ENCODE measurements at places on chromosomes 4 and X.
A peak's percentile ranks its signal among the peaks of the same experiment; 100 is the strongest.

- no peak for DNase-seq
Measured at GRCh38 chr4:111689214-111689613, 456.0 kb upstream of the FAM241A start.

- DNase-seq, result no peak
Measured at GRCh38 chr4:95193391-95194224, 355.2 kb downstream of the UNC5C start.

GRCh38 chrX:16756724-16757123, 29.5 kb upstream of the TXLNG start:
- DNase-seq, result no peak

DNA sequence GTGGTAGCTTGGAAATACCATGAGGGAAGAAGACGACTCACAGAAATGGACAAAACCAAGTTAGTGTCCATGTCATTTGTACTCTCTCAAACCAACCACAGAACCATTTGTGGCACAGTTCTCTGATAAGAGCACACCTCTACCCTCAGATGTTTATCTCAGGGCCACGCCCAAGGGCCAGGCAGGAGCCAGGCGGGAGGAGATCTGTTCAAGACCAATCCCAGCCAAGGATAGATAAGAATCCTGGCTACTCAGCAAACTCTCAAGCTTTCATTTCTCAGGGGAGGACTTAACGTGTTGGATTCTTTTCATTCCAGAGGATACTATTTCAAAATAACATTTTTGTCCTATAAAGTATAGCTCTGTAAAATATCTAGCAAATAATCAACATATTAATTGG, 95.0 kb downstream of the NYX start:
- no peak for DNase-seq

- no peak for DNase-seq
Measured at GRCh38 chr4:7398104-7398423, 36.7 kb downstream of the PSAPL1 start.

GRCh38 chr4:186722796-186723291, 812 bp downstream of the FAT1 start:
- DNase-seq, result no peak

DNA sequence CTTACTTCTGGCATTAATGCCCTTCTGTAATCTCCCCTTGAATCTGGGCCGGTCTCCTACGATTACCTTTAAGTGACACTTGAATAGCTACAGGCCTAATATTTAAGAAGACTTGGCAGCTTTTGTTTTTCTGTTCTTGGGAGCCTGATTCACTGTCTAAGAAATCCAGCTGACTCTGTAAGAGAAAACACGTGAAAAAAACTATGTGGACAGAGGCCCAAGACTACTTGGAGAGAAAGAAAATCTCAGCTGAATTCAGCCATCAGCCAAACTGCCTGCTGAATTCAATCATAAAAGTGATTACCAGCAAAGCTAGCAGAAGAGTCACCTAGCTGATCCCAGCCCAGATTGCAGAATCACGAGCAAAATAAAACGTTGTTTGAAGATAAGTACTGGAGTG, 521.2 kb downstream of the MID1IP1 start:
- DNase-seq, result no peak

GRCh38 chr4:68683034-68683433, 12.6 kb upstream of the UGT2B15 start:
- DNase-seq, result no peak

DNA sequence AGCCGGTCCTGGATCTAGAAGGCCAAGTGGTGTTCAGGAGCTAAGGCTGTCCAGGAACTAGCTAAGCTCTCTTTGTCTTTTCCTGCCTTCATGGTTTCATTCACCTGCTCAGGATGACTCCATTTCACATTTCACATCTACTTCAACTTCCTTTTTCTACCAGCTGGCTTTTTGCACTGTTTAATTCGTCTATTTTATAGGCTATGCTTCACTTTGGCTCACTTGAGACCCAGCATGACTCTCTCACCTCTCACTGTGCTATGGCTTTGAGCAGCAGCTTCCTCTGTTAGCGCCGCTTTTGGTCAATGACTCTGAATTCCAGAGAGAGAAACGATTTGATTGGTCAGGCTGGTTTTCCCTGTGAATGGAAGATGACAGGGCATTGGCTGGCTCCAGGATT, 213.5 kb upstream of the CLNK start:
- no peak for DNase-seq

GRCh38 chr4:174764105-174764729, 64.8 kb downstream of the GLRA3 start:
- DNase-seq, result no peak

DNA sequence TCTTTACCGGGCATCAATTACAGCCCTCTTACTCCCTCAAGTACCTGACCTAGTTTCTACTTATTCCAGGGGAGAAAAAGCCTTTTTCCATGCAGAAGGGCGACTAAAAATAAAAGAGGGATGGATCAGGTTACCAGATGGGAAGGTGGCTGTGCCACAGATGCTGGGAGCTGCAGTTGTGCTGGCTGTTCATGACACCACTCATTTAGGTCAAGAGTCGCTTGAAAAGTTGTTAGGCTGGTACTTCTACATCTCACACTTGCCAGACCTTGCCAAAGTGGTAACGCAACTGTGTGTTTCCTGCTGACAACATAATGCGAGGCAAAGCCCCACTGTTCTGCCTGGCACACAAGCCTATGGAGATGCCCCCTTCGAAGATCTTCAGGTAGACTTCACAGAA, 148.4 kb upstream of the FGF16 start:
- no peak for DNase-seq

GRCh38 chrX:135087867-135088266, 32.5 kb downstream of the ETDB start:
- no peak for DNase-seq

DNA sequence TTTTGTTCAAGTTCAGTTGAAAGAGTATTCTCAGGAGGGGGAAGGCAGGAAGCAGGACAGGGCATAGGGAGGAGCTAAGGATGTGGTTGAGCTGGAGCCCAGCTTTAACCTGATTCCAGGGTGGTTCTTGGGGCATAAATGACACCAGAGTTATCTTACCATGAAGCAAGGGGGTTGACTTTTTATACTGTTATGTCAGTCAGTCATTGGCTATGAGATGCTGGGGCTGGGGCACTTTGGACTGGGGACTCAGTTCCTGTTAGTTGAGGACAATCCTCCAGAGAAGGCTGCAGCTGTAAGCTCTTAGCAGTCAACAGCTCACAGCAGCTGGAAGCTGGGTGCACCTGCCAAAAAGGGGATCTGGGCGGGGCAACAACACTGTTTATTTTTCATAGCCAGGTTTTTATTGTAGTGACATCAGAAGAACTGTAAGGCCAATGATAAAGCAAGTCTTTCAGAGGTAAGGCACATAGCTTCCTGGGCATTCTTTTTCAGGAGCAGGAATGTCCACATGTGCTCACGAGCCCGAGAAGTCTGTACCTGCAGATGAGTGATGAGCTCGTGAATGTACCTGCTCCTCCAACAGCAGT, 78.5 kb downstream of the MID1IP1 start:
- peak; percentile 39 for DNase-seq

- no peak for DNase-seq
Measured at GRCh38 chrX:44596277-44596676, 53.6 kb upstream of the FUNDC1 start.

GRCh38 chr4:41285864-41286235, 29.1 kb downstream of the UCHL1 start:
- no peak for DNase-seq

DNA sequence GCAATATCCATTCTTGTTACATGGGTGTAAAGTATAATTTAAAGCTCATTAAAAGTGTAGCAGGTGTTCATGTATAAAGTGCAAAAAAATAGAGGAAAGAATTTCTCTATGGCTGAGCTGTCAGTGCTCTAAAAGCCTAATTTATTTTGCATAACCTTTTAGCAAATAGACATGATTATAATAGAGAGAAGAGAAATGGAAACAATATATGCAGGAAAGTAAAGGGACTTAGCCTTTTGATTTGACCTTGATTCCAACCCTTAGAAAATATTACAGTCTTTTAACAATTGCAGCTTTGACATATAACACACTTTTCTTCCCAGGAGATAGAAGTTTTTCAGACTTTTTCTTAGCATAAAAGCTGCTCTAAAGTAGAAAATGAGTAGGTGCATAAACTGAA, 978.3 kb downstream of the PCDH18 start:
- no peak for DNase-seq

DNA sequence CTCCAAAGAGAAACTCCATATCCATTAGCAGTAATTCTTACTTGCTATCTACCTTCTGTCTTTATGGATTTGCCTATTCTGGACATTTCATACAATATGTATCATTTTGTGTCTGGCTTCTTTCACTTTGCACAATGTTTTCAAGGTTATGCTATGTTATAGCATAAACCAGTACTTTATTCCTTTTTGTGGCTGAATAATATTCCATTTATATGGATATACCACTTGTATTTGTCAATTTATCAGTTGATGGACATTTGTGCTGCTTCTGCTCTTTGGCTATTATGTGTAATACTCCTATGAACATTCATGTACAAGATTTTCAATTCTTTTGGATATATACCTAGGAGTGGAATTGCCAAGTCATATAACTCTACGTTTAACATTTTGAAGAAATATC, 18.9 kb upstream of the HPSE start:
- DNase-seq, result no peak
